T-helper 1 cell (primary cell): ENCODE measurements at places on chromosomes 7 and 10.

DNA sequence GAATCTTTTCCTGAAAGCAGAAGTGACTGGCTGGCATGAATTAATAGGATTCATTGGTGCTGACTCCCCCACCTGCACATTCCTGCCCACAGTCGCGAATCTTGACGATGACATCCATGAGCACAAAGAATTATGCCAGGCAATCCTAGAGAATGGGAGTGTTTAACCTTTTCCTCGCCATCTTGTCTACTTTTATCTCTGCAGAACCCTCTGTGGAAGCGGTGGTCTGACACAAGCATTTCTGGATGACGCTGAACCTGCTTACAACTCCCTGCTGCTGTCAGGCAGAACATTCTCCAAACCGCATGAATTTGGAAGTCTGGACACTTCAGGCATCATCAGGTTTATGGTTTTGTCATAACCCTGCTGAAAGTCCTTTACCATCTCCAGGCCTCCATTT lies 36.5 kb downstream of the KLF6 start:
- no peak for DNase-seq

DNA sequence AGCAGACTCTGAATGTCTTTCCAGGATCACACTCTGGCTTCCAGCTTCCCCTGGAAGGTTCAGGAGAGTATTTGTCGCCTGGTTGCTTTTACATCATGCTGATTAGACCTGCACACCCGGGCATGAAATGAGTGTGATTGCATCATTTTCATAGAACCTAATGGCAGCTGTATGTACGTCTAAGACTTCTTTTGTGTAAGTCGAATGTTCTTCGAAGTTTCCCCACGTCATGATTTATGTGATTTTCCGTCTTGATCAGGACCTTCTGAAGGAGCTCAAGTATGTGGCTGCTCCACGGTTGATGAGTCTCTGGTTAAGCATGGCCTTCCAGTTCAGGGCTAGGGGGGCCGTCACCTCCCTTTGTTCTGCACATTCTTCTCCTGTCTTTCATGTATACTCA lies 4.5 kb downstream of the EIF4H start:
- no peak for DNase-seq

- no peak for DNase-seq
Measured at GRCh38 chr7:38292442-38292841, 19.0 kb upstream of the TARP start.

GRCh38 chr10:6543431-6544005 lies 36.6 kb downstream of the PRKCQ start:
- DNase-seq: no peak

- no peak for DNase-seq
Measured at GRCh38 chr7:131627735-131628190, 71.3 kb upstream of the PODXL start.

GRCh38 chr10:101145750-101146391 lies 14.8 kb downstream of the TLX1 start:
- DNase-seq: no peak

DNA sequence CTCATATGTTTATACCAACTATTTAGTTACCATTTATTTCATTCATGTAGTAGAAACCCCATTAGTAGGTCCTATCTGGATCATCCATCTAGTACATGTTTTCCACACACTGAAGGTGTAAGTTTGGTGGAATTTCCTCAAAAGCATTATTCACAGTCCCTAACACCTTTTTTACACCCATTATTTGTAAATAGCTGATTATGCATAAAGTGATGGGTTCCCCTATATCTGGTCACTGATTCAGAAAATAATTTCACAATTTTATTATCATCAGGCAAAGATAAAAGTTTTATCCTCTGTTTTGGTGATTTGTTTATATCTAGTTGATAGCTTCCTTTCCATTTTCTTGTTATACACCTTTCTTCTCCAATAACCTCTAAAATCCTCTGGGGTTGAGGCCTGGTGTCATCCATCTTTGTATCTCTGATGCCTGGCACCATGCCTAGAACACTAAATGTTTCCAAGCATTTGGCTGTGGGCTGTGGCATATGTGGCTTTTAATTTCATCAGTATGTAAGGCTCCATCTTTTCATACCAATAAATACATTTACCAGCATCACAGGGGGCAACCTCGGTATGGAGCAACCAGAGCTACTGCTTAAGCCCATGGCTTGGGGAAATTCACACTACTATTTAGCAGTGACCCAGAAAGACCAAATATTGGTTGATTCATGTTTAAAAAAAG lies 1089.5 kb upstream of the LRRN3 start:
- DNase-seq: no peak
